GM12865 (cell line): ENCODE measurements at places on chromosomes 11 and 22.

DNA sequence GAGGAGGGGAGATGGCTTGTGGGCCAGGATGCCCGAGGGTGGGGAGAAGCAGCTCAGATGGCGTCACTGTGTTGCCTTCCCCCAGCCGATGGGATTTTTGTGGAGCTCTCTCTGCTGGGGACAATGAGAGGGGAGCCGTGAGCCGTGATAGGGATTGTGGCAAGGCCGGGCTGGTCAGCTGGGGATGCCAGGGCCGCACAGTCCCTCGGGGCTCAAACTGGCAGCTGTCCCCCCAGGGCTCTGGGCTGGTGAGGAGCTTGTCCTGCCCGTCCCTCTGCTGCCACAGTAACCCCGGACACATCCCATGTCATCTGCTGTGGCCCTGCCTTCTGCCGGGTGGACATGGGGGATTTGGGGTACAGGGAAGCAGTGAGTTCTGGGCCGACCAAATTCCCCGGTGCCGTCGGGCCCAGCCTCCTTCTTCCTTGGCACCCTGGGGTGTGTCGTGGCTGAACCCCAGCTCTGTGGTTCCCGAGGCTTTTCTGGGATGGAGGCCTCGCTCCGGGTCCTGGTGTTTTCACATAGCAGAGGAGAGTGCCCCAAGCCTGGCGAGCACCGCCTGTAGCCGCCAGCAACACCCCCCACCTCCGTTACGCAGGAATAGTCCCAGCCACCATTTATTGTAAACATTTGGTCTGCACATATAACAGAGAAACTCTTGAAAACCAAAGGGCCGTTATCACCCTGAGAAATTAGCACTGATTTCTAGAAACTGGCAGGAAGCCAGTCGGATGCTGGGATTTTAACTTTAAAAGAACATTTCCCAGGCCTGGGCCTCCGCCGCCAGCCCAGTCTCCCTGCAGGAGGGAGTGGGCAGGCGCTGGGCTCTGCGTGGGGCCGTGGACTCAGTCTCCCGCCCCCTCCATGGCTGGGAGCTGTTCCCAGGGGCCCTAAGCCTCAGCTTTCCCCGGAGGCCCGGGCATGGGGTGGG lies 9.9 kb downstream of the BRSK2 start:
- no peak for DNase-seq

DNA sequence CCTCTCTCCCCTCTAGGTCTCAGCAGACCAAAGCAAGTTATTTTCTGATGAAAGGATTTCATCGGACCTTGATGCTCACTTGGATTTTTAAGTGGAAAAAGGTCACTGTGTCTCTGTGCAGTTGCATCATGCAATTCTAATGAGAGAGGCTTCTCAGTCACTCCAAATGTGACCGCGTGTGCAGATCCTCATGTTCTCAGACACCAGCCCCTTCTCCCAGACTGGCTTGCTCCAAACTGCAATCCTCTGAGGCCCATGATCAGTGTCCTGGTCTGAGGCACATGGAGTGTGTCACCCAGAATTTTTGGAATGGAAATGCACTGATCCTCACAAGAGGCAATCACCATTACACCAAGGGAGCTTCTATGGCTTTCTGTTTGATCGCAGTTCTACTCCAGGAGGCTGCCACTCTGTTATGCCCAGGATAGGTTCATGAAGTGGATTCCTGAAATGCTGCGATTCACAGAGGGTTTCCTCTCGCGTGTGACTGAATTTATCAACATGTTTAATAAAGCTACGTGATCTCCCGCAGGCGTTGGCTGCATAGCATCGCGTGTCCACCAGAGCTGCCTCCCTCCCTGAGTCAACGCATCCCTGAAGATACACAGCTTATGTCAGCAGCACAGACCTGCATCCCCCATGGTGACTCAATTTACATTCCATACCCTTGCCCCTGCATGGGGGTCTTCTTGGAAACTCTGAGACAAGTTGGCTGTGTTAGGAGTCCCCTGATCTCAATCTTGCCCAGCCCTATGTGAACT lies 544.6 kb upstream of the B3GAT1 start:
- DNase-seq = no peak

DNA sequence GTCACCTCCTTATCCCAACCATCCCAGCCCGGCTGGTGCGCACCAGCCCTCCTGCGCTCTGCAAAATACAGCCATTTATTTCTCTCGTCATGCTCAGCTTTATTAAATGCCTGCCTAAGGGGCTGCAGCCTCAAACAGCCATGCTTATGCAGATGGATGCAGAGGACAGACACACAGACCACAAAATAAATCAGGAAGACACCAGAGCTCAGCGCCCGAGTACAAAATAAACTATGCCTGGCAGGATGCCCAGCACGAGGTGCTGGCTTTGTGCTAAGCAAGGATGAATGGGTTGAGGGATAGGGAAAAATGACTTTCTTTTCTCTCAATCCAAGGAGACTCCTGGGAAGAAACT lies 70.5 kb downstream of the RPUSD4 start:
- DNase-seq = no peak

- DNase-seq = no peak
These were observed 434 bp downstream of the BANF1 start for GRCh38 chr11:66002648-66003225.

DNA sequence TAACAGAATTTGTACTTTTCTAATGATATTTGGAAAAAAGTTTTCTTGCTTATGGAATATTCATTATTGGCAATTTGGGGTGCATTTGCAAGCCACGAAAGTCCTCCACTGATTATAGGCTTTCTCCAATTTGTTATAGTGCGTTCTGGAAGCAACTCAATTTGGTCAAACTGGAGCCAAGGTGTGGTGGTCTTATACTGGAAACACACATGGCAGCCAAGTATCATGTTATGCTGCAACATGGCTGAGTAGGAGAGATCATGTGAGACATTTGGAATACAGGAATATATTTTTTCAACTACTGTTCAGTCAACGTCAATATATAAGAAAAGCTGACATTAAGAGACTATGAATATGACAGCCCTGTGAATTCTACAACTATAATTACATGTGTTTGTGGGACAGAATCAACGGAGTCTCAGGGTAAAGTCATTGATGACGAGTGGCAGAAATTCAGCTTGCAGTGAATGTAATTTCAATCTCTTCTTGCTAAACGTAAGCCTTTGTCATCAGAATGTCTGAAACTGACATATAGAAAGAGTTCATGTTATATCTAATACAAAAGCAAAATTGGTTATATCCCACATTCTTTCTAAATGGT lies 83.8 kb upstream of the FIBIN start:
- DNase-seq = no peak

DNA sequence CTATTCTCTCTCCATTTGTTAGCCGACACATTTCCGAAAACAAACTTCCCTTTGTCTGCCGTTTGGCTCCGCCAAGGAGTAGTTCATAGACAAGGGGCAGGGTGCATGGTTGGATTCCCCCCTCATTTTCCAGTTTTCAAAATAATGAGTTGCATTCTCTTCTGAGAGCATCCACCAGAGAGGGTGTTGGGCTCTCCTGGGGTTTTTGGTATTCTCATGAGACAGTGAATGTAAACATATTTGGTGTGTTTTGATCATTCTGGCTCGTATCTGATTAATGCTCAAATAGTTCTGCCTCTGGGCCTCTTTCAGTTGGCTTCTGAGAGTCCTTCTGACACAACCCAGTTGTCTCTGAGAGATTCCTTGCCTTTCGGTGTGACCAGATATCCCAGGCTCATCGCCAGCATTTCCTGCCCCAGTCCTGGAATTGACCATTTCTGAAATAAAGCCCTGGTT lies 21.7 kb downstream of the GRAMD4 start:
- DNase-seq = no peak

DNA sequence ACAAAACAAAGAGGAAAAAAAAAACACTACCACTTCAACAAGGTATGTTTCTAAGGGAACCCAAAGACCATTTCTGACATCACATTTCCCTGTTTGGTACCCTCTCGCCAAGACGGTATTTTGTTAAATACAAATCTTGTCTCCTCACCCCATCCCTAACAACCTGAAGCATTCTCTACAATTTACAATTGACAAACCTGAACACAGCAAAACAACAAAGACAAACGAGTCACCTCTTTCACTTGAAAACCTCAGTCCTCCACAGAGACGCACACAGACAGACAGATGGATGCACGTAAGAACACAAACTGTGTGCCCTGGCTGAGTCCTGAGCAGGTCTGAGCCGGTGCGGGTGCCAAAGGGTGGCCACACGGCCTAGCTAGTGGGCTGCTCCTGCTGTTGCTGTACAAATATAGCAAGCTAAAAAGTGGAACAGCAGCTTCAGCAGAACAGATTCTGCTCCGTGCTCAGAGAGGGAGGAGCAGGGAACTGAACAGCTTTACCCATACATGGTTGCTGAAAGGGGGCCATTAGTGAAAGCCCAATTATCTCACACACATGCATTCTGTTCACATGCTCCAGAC lies 28.5 kb downstream of the CELF1 start:
- DNase-seq = no peak

GRCh38 chr11:132096132-132096825 lies 725.9 kb downstream of the NTM start:
- DNase-seq = no peak

DNA sequence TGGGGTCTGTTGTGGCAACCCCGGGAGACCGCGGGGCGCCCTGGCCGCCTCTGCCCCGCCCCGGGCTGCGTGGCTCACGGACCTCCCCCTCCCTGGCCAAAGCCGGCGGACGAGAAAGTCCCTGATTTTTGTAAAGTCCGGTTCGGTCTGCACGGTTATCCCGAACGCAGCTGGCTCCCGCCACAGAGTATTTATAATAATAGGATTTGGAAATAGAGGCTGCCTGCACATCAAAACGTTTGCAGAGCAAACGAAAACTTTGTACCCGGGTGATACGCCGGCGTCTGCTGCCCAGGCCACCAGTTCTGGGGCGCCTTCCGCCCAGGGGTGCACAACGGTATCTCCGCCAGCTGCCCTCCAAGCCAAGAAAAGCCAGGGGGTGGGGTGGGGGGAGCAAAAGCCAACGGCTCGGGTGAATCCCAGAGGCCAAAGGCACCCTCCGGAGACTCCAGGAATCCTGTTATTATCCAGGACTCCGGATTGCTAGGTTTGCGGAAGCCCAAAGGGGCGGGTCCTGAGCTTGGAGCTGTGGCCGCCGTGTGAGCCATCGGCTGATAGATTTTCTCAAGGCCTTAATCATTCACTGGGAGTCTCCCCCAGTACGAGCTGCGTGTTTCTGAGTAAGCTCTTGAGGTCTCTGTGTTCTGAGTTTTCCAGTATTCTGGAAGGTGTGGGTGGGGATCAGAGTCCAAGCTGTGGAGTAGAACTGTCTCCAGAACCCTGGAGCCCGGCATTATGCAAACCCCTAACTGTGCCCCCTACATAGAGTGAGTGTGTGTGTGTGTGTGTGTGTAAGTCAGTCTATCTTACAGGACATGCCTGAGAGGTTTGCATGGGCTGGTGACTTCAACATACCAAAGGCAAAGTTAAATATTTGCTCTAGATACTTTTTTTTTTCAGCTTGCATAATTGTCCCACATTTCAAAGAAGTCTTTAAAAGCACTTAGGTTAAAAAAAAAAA lies 673 bp upstream of the SHANK2 start:
- no peak for DNase-seq

GRCh38 chr11:63906585-63906984 lies 10.4 kb downstream of the RCOR2 start:
- DNase-seq = peak; percentile 47

GRCh38 chr22:35893698-35894097 lies 134.9 kb downstream of the RBFOX2 start:
- DNase-seq = no peak

- no peak for DNase-seq
These were observed 441.8 kb downstream of the TBC1D22A start for GRCh38 chr22:47204002-47204979.

- DNase-seq = no peak
These were observed 3.3 kb downstream of the SLC22A25 start for GRCh38 chr11:63240098-63240497.

- no peak for DNase-seq
These were observed 859.3 kb downstream of the BRD1 start for GRCh38 chr22:48968201-48968959.

DNA sequence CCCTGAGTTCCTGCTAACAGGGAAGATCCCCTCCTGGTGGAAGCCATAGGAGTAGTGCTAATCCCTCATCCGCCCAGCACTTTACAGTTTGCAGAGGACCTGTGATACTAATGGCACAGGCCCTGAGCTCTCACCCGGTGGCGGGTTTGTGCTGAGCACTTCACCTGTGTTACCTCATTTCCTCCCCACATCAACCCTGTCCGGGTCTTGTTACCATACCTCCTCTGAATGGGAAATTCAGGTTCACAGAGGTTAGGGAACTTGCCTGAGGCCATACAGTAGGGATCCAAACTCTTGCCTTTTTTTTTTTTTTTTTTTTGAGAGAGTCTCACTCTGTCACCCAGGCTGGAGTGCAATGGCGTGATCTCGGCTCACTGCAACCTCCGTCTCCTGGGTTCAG lies 25.2 kb downstream of the CAPN1 start:
- no peak for DNase-seq

- DNase-seq = no peak
These were observed 7.4 kb upstream of the IPO7 start for GRCh38 chr11:9377036-9377435.

DNA sequence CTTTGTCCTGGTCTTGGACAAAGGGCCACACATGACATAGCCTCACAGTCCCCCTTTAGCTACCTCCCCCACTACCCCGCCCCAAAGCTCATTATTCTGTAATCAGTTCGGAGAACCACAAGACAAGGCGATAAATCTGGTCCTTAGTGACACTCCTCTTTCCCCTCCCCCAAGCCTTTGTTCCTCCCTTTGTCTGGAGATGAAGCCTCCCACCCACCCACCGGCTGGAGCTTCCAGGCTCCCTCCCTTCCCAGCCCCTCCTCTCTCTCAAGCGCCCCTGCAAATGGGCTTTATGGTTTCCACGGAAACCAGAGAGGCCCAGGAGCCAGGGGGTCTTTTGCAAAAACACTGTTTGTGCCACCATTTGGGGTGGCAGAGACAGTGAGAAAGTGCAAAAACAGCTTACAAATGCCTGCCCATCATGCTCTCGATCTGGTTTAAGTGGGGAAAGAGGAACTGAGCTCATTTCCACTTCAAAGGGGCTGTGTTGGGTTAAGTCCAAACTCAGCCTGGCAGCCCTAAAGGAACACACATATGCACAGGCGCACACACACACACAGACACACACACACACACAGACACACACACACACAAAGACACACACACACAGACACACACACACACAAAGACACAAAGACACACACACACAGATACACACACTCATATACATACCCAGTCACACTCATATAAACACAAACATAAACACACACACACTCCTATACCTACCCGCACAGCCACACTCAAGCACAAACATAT lies 23.5 kb downstream of the APLNR start:
- peak; percentile 10 for DNase-seq

- DNase-seq = no peak
These were observed 48.0 kb upstream of the ANO3 start for GRCh38 chr11:26283852-26284408.

GRCh38 chr11:67534070-67534679 lies 10.9 kb upstream of the CABP2 start:
- no peak for DNase-seq

DNA sequence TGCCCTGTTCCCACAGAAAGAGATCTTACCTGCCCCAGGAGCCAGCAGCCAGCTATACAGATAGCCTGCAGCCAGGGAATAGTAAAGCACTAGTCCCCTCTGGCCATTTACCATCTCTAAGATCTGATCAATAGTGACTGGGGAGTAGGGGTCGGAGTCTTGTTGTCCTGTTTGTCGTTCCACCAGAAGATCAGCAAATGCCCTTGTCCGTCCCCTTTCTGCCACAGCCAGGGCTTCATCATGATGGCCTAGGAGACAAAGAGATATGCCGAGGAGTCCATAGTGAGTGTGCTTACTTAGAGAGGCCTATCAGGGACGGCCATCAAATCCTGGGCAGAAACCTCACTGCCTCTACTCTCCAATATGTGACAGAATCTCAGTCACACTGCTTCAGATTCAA lies 177.1 kb upstream of the PITPNB start:
- no peak for DNase-seq
